ENCODE measurements at places on chromosomes 5 and 9. TPM values are rescaled to one million over a fixed set of nuclear protein-coding genes. Genes with fewer than 3 reads are reported as not detected.

SHC3 gene
- total RNA-seq: 0.58 TPM

PPP3R2 gene
- total RNA-seq: not detected

PCDHAC2 gene
- 0.32 TPM for total RNA-seq

AHRR gene
- 1.9 TPM for total RNA-seq

FAM153A gene
- total RNA-seq: 4.4 TPM

PLEKHG4B gene
- 0.05 TPM for total RNA-seq

SCGB3A2 gene
- 0.67 TPM for total RNA-seq

RLN1 gene
- 0.48 TPM for total RNA-seq

LRRTM2 gene
- 0.10 TPM for total RNA-seq

FOXD4L6 gene
- not detected for total RNA-seq

CDHR2 gene
- total RNA-seq: 42.8 TPM

ADGRD2 gene
- not detected for total RNA-seq

CDH12 gene
- total RNA-seq: not detected

MLANA gene
- not detected for total RNA-seq

SPINK1 gene
- 623 TPM for total RNA-seq

WNT8A gene
- not detected for total RNA-seq

SLC6A18 gene
- not detected for total RNA-seq

PDCD1LG2 gene
- 1.0 TPM for total RNA-seq

GADD45G gene
- total RNA-seq: 10.8 TPM

PCDHGA5 gene
- 0.52 TPM for total RNA-seq

SLC6A7 gene
- total RNA-seq: 5.0 TPM

IFNB1 gene
- not detected for total RNA-seq

ZNG1F gene
- 12.1 TPM for total RNA-seq

BRD9 gene
- total RNA-seq: 41.8 TPM

GPR151 gene
- total RNA-seq: not detected

MEGF10 gene
- 0.88 TPM for total RNA-seq
